ENCODE measurements at places on chromosomes 2 and 18.

DNA sequence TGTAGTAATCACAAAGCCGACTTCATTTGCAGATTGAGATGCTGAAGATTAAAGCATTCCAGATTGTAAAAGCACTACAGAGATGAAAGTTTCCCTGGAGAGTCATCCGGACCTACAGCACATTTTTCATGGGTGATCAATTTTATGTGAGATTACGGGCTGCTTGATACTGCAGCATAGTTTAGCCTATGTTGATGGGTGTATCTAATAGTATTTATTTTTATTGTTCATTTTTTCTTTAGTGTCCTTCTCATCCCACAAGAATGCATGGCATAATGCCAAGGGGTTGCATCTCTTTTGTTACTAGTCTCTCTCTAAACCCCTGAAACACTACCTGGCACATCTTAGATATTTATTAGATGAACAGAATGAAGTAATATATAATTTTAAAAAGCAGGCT lies 240.4 kb downstream of the MBD2 start:
- DNase-seq = no peak

GRCh38 chr18:39586741-39587140 lies 2021.1 kb upstream of the CELF4 start:
- DNase-seq = no peak

GRCh38 chr2:109062859-109063700 lies 65.9 kb upstream of the SH3RF3 start:
- no peak for DNase-seq

- DNase-seq = peak; percentile 47
Observed at GRCh38 chr2:898319-898718, 52.3 kb upstream of the SNTG2 start.

GRCh38 chr2:74751981-74752851 lies 81.7 kb upstream of the HK2 start:
- no peak for DNase-seq

- DNase-seq = no peak
Observed at GRCh38 chr2:169065864-169066517, 3.4 kb upstream of the DHRS9 start.
